Breast epithelium (tissue), 4 donors: ENCODE measurements at places on chromosomes 2 and 18.

DNA sequence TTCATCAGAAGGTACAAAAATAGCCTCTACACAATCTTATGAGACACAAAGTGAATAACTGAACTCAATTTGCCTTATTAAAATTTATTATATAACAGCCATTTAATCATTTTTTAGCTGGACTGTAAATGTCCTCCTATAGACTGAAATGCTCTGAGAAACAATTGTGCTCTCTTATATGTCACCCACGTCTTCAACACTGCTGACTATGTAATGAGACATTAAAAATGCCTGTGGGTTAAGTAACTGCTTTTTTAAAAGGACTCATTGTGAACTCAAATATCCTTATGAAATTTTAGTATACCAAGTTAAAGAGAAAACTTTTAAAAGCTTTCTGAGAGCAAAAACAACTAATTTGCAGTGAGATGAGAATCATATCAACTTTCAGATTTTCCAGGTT, 10.4 kb upstream of the GALNT1 start:
- DNase-seq, result no peak

DNA sequence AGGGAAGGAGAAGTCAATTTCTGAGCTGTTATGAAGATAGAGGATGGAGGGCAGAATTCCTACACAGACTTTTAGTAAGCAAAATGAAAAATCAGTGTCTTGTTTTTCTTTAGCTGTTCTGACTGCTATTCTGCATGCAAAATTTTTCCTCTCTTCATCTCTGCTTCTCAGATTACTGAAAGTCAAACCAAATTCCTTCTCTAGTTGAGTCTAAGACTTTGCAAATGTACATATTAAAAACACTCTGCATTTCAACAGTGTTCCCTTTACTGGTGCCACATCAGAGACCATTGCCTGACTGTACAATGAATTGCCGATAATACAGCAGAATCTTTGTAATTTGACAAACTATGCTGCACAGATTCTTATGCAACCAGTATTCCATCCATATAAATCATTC, 198.8 kb downstream of the EXOC6B start:
- no peak for DNase-seq

- DNase-seq, result no peak
Measured at GRCh38 chr18:3071676-3072075, 58.7 kb upstream of the LPIN2 start.

- DNase-seq, result no peak
Measured at GRCh38 chr2:20199633-20200270, 25.2 kb downstream of the SDC1 start.

DNA sequence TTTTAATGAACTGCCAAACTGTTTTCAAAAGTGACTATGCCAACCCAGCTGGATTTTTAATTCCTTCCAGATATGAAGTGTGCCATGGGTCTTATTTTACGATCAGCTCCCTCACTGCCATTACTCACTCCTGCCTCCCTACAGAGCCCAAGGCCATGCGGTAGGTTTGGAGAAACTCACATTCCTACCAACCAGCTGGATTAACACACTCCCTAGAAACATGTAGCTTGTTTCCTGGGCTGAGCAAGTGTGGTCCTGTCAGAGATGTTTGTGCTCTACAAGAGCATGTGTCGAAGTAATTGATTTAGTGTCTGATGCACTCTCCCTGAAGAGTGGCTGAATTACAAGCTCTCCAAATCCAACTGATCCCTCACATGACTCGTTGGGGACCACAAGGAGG, 82.5 kb downstream of the SPP2 start:
- no peak for DNase-seq
